ENCODE measurements at places on chromosomes 3 and 15.

DNA sequence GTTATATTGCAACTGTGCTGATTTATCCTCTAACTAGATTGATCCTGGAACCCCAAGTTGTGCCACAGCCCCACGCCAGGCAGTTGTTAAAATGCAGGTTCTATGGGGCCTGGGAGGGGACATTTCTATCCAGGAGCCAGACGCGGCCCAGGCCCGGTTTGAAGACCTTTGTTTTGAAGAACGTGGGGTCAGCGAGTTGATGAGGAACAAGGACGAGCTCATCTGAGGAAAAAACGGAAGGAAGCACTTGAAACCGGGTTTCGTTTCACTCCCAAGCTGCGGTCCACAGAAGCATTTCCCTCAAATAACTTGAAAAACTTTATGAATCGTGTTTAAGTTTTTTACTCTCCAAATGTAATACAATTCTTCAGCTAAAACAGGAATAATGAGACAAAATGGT is 76.4 kb downstream of the CHSY1 start:
- no peak for DNase-seq

DNA sequence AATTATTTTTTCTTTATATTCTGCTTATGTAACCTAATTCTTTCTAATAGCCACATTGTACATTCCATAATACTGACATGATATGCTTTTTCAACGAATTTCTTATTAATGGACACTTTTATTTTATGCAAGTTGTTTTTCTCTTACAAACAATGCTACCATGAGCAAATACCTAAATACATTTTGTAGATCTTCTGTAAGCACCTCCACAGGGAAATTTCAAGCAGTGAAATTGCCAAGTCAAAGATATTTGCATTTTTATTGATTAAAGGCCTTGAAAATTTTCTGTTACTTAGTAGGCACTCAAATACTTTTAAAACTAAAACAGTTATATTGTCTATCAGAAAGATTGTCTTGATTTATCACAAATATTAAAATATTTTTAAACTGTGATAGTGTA is 79.6 kb upstream of the C3orf49 start:
- no peak for DNase-seq

- no peak for DNase-seq
Observed at GRCh38 chr3:135050536-135050935, 255.5 kb downstream of the EPHB1 start.

DNA sequence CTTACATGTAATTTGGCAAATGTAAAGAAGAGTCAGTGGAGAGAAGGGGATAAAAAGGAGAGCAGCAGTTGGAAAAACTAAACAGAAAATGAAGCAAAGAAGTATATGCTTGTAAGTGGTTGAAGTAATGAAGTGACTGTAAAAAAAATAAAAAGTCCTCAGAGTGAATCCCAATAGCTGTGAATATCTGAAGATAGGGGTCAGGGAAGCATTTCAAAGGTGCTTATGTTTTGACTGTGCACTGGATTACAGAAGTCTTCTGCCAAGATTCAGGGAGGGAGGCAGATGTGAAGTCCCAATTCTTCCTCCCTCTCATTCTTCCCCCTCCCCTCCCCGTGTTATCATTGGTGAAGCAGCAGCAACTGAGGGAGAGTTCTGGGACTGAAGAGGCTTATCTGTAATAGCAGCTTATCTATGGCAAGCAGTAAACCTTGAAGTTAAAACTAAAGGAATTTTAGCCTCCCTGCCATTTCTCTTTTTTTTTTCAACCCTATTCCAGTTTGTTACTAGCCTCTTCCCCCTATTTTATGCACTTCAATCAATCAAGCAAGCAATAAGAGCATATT is 597.9 kb downstream of the IGSF11 start:
- DNase-seq = no peak

Measured in NCI-H524 (cell line).